Kidney (tissue), 22 donors: ENCODE measurements at places on chromosomes 3 and 15.

- DNase-seq, result no peak
These were observed 420.7 kb downstream of the ZNF385D start for GRCh38 chr3:21330293-21330692.

- DNase-seq, result no peak
These were observed 16.7 kb upstream of the EIF1B start for GRCh38 chr3:40292637-40293349.

GRCh38 chr3:120524171-120524923, 71.8 kb upstream of the NDUFB4 start:
- DNase-seq, result no peak

DNA sequence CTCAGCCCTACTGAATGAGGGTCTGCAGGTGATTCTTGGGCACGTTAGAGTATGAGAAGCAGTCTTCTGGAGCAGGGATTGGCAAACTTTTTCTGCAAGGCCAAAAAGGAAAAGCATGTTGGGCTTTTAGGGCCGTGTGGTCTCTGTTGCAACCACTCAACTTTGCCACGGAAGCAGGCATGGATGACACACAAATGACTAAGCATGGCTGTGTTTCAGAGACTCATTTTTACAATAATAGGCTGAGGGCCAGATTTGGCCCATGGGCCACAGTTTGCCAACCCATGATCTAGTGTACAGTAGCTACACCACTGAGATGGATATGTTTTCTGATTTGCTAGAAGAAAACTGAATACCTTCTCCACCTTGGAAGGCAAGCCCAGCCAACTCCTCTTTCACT, 66.1 kb upstream of the PRICKLE2 start:
- no peak for DNase-seq

DNA sequence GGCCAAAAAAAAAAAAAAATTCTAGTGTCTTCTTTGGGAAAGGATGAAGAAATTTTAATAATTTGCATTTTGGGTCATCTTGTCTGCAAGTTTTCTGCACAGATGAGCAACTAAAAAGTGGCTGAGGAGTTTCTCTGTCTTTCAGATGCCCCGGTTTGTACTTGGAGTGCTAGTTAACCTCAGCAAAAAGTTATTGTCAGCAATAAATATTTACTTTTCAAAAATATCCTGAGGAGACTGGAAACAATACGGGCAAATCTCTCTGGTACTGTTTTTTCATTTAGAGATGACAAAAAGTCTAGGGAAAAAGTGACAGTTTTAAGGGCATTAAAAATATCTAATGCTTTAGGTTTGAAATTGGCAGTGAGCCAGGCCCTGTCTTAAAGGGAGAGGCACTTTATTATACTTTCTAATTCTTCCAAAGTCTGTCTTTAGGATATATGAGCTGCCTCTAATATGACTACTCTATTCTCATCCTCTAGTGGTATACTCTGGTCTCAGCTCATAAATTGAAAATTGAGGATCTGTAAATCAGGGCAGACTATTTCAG, 436.0 kb upstream of the NR2F2 start:
- peak; percentile 52 for DNase-seq

DNA sequence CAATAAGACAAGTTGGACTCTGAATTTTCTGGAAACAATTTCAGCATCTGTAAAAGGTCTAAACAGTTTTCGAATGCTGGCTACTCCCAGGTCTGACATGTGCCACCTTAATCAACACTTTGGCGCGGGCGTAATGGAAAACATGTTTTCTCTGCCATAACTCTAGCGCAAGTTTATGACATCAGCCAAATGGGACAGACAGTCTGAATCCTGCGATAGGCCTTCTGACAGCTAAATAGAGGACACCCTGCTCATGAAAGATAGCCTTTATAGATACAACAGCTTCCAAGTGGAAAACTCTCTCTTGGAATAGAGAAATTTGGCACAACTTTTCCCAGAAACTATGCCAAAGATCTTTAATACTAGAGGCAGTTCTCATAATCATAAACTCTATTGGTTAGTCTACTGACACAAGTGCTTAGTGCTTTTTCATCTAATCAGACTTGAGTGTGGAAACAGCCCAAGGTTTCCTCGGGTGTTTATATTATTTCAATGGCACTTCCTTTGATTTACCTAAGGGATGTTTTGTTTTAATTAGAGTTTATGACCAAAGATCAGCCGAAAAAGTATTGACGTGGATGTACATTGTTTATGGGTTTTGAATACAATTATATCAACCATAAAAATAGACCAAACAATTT, 120.1 kb upstream of the DPH6 start:
- no peak for DNase-seq

GRCh38 chr15:68557469-68558317, 21.1 kb upstream of the CORO2B start:
- DNase-seq, result no peak

- no peak for DNase-seq
These were observed 45.4 kb upstream of the GOLM2 start for GRCh38 chr15:44243141-44243540.

DNA sequence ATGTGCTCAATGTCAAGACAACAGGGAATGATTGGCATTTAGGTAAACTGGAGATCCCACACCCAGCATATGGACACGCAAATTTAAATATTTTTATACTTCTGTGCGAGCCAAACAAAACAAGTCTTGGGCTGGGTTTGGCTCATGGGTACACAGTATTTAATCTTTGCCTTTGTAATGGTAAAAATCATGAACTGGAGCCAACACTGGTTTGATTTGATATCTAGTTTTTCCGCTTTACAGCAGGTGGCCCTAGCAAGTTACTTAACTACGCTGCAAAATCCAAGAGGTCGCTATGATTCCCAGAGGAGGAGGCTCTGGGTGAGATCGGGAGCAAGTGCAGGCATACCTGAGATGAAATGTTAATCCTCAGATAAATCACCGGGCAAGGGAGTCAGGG, 207.9 kb upstream of the SATB1 start:
- no peak for DNase-seq

DNA sequence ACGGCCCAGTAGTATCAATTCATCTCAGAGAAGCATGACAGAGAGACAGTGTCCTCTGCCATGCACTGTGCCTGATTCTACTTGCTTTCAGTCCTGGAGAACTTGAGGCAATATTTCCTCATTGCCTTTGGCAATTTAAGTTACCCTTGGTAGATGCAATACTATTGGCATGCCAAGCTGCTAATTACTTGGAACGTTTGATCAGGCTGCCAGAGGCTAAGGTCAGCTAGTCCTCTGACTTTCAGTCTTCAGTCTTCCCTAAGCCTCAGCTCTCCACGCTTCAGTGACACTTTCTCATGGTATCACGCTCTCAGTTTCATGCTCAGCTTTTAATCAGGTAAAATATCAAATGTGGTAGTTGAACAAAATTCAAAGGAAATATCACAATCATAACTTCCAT, 13.1 kb upstream of the OSBPL11 start:
- DNase-seq, result no peak

DNA sequence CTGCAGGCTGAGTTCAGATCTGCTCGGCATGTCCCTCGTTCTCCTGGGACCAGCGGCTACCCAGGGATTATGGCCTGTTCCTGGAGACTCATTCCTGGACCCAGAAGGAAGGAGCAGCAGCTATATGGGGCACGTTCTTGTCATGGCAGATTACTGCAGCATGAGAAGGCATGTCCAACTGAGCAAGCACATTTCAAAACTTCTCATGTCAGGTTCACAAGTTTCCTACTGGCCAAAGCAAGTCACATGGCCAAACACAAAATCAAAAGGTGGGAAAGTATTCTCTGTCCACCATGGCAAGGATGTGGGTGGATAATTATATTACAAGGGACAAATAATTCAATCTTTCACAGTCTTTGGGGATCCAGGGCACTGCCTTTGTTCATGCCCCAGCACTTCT, 71.9 kb upstream of the C15orf39 start:
- no peak for DNase-seq

GRCh38 chr3:21331857-21332256, 419.2 kb downstream of the ZNF385D start:
- DNase-seq, result no peak

GRCh38 chr3:25673738-25674298, 9.1 kb upstream of the TOP2B start:
- DNase-seq, result no peak

DNA sequence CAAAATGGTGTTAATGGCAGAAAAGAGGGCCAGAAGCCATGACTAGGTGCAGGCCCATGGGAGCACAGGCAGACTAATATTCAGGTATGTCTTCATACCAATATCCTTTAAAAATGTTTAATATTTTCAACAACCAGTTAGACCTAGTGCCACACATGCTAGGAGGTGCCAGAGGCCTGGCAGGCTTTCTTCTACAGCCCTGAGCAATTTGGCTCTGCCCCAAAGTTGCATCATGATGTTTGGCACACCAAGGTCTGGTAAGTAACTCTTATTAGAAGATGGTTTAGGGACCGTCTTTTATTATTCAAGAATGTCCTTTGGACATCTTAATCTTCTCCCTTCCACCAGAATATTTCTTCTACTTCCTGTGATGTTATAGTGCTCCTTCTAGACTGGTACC, 34.8 kb downstream of the MITF start:
- no peak for DNase-seq

- no peak for DNase-seq
These were observed 1.5 kb downstream of the IQCF2 start for GRCh38 chr3:51862886-51863285.

DNA sequence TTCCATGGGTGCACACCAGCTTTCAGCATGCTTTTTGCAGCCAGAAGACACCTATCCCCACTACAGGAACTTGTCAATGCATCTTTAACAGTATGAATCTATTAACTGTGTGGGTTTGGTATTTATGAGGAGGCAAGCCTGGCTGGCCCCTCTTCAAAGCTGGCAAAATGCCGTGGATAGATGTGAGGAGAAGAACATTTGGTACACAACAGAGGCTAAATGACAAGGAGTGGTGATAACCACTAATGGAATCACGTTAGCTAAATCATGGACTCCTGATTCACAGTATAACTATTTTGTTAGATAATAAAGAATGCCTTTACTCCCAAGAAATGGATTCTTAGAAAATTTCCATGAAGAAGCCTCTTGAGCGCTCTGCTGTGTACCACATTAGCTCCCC, 187.2 kb downstream of the CLSTN2 start:
- DNase-seq, result no peak

- DNase-seq, result no peak
These were observed 59.2 kb upstream of the HERC1 start for GRCh38 chr15:63892794-63893441.

DNA sequence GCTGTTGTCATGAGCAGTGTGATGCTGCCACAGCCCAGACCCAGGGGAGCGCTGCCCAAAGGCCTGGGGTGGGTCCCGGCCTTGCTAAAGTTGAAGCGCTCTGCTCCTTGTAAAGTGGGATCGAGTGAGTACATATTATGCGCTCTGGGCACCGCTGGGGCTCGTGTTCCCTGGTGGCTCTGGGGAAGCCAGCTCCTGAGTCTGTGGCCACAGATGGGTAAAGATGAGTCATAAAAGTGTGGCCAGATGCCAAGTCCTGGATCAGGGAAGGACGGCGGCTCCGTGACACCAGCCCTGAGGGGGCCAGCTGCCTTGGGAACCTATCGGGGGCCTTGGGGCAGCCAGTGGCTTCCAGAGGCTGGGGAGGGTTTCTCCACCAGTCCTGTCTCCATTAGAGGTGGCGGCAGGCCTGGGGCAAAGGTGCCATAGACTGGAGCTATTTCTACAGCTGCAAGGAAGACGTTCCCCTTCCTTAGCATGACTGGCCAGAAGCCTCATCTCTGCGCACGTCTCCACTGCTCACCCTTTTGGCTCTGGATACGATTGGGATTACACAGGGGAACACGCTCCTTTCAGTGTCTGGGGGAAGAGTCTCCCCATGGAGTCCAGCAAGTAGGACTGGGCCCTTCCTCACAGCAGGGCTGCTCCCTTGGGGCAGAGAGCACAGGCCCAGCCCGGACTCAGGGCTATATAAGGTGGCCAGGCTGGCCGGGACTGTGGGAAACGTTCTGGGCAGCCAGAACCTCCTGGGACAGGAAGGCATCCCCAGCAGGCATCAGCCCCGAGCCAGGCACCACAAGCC, 1.2 kb upstream of the ITIH4 start:
- no peak for DNase-seq

GRCh38 chr3:114234745-114235144, 2.6 kb downstream of the ZNF80 start:
- no peak for DNase-seq

- no peak for DNase-seq
These were observed 185.7 kb downstream of the OPA1 start for GRCh38 chr3:193778676-193779075.

DNA sequence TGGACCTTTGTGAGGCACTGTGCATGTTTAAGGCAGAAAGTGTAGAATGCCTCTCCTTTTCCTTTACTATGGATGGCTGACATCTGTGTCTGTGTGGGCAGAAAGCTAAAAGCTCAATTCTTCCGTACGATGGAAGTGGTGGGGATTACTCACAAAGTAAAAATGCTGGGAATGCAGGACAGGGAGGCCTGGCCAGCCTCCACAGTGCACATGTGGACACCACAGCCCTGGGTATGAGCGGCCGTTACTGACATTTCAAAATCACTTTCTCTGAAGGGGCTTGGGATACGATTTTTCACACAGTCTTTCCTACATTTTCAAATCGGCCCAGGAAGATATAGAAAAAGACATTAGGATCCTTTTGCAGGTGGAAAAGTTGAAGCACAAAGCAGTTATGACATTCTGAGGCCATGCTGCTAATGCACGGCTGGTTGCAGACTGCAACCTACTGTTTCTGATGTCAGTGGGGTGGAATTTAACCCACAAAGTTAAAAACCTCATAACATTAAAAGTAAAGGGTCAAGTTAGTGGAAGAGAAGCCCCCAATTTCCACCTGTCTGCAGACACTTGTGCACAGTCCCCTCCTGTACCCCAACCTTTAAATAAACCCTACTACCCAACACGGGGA, 27.9 kb downstream of the EHD4 start:
- DNase-seq, result no peak

GRCh38 chr15:93029214-93029835, 59.7 kb downstream of the RGMA start:
- peak; percentile 77 for DNase-seq

DNA sequence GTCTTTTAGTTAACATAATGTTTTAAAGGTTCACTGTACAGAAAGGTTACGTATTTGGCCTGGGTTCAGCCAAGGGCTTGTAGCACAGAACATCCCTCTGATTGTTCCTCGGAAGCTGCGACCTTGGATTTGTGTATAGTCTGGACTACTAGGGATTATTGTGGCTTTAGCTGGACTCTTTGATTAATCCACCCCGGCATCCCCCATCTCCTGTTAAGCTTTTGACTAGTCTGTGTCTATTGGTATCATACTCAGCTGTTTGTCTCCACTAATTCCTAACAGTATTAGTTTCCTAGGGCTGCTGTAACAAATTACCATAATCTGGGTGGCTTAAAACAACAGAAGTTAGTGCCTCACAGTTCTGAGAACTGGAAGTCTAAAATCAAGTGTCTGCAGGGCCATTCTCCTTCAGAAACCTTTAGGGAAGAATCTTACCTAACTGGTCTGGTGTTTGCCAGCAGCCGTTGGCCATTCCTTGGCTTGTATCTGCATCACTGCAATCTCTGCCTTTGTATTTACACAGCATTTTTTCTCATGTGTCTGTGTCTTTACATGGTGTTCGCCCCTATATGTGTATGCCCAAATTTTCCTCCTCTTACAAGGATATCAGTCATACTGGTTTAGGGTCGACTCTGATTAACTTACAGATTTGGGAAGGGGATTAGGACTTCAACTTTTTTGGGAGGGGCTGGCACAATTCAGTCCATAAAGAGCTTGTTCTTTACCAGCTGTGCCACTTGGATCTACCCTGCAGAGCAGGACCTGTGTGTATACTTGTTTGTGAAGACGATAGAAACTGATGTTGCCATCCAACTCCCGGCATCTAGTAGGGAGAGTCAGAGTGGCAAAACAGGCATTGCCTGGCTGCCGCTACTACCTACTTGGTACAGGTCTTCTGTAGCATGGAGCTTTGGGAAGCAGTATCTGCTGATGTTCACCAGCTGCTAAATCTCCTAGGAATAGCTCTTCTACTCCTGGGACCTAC, 117.8 kb downstream of the UBE2E2 start:
- no peak for DNase-seq
